T-cell (primary cell): ENCODE measurements at places on chromosomes 16 and 17.

GRCh38 chr16:79776243-79776847, 175.8 kb upstream of the MAF start:
- no peak for DNase-seq

GRCh38 chr17:69908626-69909368, 166.2 kb upstream of the KCNJ16 start:
- no peak for DNase-seq

DNA sequence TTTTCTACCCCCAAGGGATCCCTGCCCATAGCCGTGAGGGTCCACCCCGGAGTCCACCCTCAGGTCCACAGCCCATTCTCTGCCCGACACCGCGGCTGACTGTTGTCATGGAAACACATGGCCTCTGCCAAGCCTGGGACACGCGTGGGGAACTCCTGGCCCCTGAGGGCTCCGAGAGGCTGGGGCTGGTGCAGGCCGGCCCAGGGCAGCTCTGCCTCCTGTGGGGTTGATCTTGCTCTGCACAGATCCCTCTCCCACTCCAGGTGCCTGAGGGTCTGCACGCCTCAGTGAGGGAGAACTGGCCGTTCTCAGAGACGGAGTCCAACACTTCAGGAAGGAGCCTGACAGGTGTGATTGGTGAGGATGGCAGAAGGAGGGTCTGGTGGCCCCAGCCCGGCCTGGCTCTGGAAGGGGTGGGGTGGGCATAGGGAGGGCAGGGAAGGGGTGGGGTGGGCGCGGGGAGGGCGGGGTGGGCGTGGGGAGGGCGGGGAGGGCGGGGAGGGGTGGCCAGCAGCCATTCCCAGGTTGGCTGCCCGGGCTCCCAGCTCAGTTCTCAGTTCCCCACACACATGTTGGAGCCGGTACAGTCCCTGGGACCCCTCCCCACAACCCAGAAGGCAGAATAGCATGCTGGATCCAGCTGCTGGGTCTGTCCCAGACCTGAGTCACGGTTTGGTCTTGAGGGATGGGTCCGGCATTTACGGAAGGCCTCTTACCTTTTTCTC, 6.4 kb downstream of the MRPL28 start:
- no peak for DNase-seq

DNA sequence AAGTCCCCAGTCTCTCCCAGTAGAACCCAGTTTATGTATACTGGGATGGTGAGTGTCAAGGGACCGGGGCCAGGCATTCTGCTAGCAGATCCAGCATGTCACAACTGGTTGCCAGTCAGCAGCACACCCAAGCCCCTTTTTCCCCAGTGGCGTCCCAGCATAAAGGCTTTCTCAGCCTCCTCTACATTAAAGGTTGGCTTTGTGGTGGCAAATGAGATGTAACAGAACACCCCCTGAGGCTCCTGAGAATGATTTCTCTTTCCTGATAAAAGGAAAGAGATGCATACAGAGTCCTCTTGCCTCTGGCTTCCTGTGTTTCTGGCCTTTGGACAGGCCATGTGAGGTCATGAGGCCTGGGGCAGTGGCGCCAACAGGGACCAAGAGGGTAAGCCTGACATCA, 27.9 kb downstream of the IRX6 start:
- no peak for DNase-seq

GRCh38 chr16:50313596-50314478, 47.5 kb downstream of the ADCY7 start:
- peak; percentile 38 for DNase-seq

DNA sequence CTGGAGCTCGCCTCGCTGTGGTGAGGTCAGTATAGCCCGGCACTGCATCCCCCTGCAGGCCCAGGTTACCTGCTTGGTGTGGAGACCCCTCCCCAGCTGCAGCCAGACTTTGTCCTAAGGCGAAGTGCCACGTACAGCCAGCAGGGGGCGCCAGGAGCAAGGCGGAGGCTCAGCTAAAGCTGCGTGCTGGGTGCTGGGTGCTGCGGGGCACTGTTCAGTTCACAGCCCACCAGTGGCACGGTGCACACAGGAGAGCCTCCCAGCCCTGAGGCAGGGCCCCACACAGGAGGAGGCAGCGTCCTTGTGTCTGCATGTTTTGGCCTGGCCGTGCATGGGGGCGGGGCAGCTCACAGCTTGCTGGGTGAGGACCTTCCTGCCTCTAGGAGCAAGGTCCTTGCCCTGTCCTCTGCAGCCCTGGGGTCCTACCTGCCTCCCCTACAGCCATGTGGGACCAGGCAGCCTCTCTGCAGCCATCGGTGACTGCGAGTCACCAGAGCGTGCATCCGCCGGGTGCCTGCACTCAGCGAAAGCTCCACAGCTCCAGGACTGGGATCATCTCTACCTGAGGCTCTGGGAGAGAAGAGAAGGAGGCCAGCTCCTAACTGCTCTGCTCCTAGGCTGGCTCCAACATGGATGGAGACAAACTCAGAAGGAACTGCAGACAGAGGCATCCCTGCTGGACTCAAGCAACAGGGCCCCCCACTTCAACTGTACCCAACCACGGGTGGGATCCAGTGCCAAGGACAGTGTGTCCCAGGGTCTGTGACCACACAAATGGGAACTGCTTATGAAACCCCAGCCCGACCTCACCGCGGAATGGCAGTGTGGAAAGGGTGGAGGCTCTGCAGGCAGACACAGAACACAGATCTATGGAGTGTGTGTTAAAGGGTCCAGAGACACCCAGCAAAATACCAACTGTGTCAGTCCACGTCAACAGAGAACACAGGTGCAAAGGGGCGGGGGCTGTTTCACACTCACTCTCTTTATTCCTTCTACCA, 19.0 kb downstream of the SLC7A5 start:
- DNase-seq = peak; percentile 78

- no peak for DNase-seq
Measured at GRCh38 chr16:75340741-75341491, 89.5 kb upstream of the BCAR1 start.

- no peak for DNase-seq
Measured at GRCh38 chr16:71895679-71896365, 491 bp downstream of the IST1 start.

DNA sequence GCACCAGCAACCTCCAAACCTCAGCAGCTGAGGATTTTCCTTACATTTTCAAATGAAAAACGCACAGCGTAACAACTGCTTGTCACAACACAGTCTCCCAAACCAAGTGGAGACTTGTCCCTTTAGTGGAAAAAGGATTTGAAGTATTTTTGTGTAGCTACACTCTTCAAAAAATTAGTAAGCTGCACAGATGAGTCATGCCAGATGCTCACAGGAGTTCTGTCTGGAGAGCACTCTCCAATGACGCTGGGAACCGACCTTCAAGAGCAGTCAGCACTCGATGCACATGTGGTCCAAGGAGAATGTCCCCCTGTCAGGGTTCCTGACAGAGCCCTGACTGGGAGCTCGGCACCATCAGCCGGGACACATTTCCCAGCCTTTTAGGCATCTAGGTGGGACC, 39.8 kb downstream of the MAP1LC3B start:
- DNase-seq = no peak

DNA sequence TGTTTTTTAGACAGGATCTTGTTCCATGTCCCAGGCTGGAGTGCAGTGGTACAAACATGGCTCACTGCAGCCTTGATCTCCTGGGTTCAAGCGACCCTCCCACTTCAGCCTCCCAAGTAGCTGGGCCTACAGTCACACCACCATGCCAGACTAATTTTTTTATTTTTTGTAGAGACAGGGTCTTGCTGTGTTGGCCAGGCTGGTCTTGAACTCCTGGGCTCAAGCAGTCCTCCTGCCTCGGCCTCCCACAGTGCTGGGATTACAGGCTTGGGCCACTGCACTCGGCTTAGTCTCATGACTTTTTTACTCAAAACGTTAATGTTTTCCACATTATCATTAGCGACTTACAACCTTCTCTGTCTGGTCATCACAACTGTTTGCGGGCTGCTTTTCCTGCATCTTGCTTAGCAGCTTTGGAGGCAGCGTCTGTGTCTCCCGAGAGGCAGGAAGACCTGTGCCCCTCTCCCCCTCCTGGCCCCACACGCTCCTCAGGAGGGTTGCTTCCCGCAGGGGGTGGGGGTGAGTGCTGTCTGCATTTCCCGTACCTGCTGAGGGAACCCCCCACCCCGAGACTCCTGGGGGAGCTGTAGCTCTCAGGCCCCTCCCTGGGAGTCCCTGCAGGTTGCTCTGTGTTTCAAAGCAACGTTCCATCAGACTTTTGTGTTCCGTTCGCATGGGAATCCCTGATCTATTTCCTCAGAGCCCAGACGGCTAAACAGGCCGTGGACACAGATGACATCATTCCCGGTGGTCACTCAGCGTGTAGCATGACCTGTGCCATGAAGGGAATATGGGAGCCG, 52.6 kb downstream of the PGS1 start:
- DNase-seq = no peak
